ENCODE measurements at places on chromosomes 7 and 10. TPM values are rescaled to one million over a fixed set of nuclear protein-coding genes. Genes with fewer than 3 reads are reported as not detected.

GRCh38 chr7:31070991-31071644, 19.0 kb downstream of the ADCYAP1R1 start:
- DNase-seq: no peak

DNA sequence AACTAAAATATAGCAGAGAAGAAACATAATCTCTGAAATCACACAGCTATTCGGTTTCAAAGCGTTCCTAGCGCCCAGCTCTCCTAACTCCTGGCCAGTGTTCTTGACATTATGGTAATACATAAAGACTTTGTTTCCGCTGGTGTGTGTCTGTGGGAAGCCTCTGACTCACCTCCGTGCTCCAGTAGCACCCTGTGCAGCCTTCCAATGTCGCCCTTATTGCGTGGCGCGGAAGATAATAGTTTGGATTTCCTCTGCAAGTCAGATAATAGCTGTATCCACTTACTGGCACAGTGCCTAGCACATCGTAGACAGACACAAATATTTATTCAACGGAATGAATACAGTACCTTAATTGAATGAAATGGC, 570 bp downstream of the BMS1 start:
- DNase-seq: no peak

DNA sequence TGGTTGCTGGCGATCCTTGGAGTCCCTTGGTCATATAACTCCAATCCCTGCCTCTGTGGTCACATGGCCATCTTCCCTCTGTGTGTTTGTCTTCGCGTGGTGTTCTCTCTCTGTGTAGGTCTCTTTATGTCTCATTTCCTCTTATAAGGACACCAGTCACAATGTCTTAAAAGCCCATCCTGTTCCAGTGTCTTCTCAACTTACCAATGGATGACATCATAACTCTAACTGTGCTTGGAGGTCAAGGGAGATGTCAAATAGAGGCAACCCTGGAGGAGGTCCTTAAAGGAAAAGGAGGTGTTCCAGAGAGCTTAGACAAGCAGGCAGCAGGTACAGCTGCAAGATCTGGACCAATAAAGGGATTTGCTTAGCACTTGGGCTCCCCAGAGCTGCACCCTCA, 143.0 kb downstream of the BUB3 start:
- no peak for DNase-seq

DNA sequence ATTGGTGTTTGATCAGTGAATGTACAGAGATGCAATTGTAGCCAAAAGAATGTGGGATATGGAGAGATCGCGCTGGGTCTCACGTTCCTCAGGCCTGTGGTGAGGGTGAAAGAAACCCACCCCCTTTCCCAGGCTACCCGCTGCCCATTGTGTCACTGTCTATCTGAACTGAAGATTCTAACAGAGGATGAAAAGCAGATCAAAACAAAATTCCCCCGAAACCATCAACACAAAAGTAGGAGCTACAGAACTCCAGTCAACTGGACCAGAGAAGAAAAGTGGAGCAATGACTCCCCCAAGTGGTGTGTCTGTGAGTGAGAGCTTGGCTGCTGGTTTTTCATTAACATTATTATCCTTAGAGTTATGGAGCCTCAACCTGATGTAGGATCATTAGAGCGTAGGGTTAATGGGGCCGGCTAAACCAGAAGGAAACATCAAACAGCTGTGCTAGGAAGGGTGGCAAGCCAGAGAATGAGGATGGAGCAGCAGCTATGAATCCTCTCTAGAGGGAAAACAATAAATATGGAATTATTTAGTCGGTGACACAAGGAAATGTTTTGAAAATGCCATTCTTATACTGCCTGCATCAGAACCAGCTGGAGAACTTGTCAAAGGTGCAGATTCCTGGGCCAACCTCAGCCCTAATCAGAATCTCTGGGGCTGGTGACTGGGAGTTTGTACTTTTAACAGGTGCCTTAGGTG, 38.3 kb downstream of the AKR1B1 start:
- DNase-seq: no peak

DNA sequence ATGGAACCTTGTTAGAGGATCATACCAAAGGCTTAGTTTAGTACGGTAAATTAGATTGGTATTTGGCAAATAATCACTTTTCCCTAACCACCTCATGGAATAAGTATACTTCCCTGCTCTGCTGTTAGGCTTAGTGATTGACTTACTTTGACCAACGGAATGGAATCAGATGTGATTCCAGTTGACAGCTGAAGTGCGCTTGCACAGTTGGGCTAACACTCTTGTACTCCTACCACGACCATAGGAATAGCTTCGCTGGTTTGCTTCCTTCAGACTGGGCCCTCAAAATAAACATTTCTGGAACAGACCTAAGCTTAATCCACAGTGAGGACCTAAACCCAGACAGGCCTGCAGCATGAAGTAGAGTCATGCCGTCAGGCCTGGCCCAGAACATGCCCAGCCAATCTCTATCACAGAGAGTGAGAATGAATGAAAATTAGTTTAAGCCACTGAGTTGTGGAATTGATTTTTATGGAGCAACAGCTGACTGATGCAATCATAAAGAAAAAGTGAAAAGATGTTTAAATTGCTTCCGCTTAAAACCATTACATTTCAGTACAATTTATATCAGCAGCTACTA, 122.3 kb downstream of the DOCK4 start:
- DNase-seq: no peak

GRCh38 chr10:55867848-55868247, 493.2 kb downstream of the ZWINT start:
- no peak for DNase-seq

LIMK1 gene
- total RNA-seq: 8.2 TPM

TFR2 gene
- 1.7 TPM for total RNA-seq

CAV1 gene
- not detected for total RNA-seq

PTER gene
- total RNA-seq: 9.7 TPM

C10orf62 gene
- total RNA-seq: not detected
